Type B pancreatic cell (in vitro differentiated cells): ENCODE measurements at places on chromosomes 16 and 17. TPM values are rescaled to one million over a fixed set of nuclear protein-coding genes. Genes with fewer than 3 reads are reported as not detected.

The NRN1L gene
- 0.80 and 1.1 TPM in 2 replicates for total RNA-seq

The SRCAP gene
- total RNA-seq: 62.8 and 73.5 TPM in 2 replicates

The ZNF597 gene
- total RNA-seq: 1.4 and 2.2 TPM in 2 replicates

The ST6GALNAC2 gene
- 4.3 and 10.4 TPM in 2 replicates for total RNA-seq

The TMC5 gene
- 9.1 and 22.1 TPM in 2 replicates for total RNA-seq

The VWA3A gene
- 0.55 and 4.7 TPM in 2 replicates for total RNA-seq

The TRIM72 gene
- 0.02 TPM in 1 of 2 replicates, not detected in the other for total RNA-seq

The SEZ6L2 gene
- total RNA-seq: 19.3 and 19.4 TPM in 2 replicates

The GOT2 gene
- total RNA-seq: 89.7 and 104 TPM in 2 replicates

The RSPRY1 gene
- 36.3 and 49.9 TPM in 2 replicates for total RNA-seq

DNA sequence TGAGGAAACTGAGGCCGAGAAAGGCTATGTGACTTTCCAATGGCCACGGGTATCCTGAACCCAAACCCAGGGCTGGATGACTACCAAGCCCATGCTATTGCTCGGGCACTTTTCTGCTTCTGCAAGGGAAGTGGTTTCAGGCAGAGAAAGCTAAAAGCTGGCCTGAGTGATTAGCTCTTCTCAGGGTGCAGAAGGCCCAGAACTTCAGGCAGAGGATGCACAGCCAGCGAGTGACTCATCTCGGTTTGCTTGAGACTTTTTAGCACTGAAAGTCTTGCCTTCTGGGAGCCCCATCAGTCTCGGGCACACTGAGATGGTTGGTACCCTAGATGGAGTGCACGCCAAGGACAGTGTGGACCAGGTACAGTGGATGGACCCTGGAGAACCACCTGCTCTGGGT is 129.5 kb upstream of the SDK2 start:
- H3K27me3 ChIP-seq: peaks cover 28% of the 10 kb centered on the region
- no peak for DNase-seq
- H3K36me3 ChIP-seq: no peaks in the 10 kb centered on the region
- no peak overlapping the region for H3K4me3 ChIP-seq
- H3K4me1 ChIP-seq: peaks cover 15% of the 10 kb centered on the region
- H3K27ac ChIP-seq: no peak overlapping the region

- no peaks in the 10 kb centered on the region for H3K36me3 ChIP-seq
- no peak overlapping the region for H3K4me3 ChIP-seq
- no peaks in the 10 kb centered on the region for H3K27me3 ChIP-seq
Observed at GRCh38 chr16:56228476-56228875, 37.2 kb downstream of the GNAO1 start.

DNA sequence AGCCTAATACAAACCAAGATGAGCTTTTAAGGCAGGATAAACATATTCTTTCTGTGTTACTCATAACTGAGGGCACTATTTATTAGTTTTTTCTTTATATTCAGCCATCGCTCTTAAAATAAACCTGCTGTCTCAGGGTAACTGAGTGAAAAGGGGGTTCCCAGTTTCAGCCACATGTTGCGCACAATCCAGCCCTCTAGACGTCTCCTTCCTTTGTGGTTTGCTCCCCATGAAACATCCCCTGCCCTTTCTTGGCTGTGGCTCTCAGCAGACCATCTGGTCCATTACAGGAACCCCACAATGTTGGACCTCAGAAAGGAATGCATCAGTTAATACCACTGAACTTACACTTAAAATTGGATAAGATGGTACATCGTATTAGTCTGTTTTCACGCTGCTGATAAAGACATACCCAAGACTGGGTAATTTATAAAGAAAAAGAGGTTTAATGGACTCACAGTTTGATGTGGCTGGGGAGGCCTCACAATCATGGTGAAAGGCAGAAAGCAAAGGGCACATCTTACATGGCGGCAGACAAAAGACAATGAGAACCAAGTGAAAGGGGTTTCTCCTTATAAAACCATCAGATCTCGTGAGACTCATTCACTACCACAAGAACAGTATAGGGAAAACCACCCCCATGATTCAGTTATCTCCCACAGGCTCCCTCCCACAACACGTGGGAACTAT is 12.6 kb upstream of the IL21R start:
- H3K4me3 ChIP-seq: no peak overlapping the region
- H3K27me3 ChIP-seq: peaks cover 15% of the 10 kb centered on the region
- H3K36me3 ChIP-seq: no peaks in the 10 kb centered on the region
- H3K27ac ChIP-seq: no peak overlapping the region

- no peaks in the 10 kb centered on the region for H3K27me3 ChIP-seq
- no peaks in the 10 kb centered on the region for H3K4me1 ChIP-seq
- H3K36me3 ChIP-seq: peaks cover 23% of the 10 kb centered on the region
- no peak for DNase-seq
- H3K4me3 ChIP-seq: no peak overlapping the region
Observed at GRCh38 chr17:44864831-44865230, 17.1 kb downstream of the HIGD1B start.

- no peaks in the 10 kb centered on the region for H3K4me1 ChIP-seq
- DNase-seq: no peak
- no peak overlapping the region for H3K27ac ChIP-seq
- H3K27me3 ChIP-seq: no peaks in the 10 kb centered on the region
- H3K36me3 ChIP-seq: no peaks in the 10 kb centered on the region
Observed at GRCh38 chr17:69406941-69407340, 7.6 kb upstream of the MAP2K6 start.

DNA sequence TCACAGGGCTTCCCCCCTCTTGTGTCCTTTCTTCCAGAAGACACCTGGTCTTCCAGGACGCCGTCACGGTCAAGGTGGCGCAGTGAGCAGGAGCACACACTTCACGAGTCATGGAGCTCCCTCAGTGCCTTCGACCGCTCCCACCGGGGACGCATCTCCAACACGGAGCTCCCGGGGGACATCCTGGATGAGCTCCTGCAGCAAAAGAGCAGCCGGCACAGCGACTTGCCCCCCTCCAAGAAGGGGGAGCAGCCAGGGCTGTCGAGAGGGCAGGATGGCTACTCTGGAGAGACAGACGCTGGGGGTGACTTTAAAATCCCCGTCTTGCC is 199.6 kb downstream of the KATNIP start:
- no peaks in the 10 kb centered on the region for H3K27me3 ChIP-seq
- peaks cover 24% of the 10 kb centered on the region for H3K36me3 ChIP-seq
- DNase-seq: no peak
- H3K4me3 ChIP-seq: no peak overlapping the region

DNA sequence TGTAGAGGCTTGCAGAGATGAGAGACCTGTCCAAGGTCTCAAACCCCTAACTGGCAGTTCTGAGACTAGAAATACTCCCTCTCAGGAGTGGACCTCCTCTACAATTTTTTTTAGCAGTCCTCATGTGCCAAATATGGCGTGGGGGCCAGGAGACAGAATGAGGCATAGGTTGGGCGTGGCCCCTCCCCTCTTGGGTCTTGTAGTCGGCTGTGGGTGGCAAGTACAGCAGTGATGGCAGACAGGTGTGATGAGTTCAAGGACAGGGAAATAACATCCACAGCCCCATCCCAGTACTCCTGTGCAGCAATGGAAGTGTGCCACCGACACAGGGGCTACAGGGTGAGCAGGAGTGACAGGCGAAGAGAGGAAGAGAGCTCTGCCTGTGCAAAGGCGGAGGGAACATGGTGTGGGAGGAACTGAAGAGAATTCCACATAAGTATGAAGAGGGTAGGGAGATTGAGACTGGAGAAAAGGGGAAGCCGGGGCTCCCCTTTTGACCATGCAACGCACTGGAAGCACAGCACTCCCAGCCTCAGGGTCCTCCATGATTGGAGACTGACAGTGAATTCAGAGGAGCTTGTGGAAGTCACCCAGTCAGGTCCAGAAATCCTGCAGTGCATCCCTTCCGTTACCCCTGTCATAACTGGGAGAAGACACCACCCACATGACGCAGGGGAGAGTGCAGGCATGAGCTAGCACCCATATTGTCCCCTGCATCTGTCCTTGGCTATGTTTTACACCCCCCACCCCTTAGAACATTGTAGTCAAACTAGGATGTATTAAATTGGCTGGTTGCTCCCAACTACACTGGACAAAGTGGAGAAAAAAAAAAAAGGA is 14.8 kb upstream of the CETP start:
- no peaks in the 10 kb centered on the region for H3K27me3 ChIP-seq
- peaks cover 5% of the 10 kb centered on the region for H3K4me1 ChIP-seq
- no peak overlapping the region for H3K27ac ChIP-seq
- no peak for DNase-seq

GRCh38 chr16:23318639-23319038 is 16.5 kb downstream of the SCNN1B start:
- DNase-seq: no peak
- no peak overlapping the region for H3K27ac ChIP-seq
- no peaks in the 10 kb centered on the region for H3K27me3 ChIP-seq
- H3K36me3 ChIP-seq: no peaks in the 10 kb centered on the region

- no peak overlapping the region for H3K4me3 ChIP-seq
- H3K36me3 ChIP-seq: no peaks in the 10 kb centered on the region
- no peaks in the 10 kb centered on the region for H3K27me3 ChIP-seq
- H3K4me1 ChIP-seq: no peaks in the 10 kb centered on the region
- DNase-seq: no peak
Observed at GRCh38 chr17:18981642-18982424, 22.7 kb downstream of the FAM83G start.

- no peak for DNase-seq
- no peaks in the 10 kb centered on the region for H3K27me3 ChIP-seq
- H3K36me3 ChIP-seq: no peaks in the 10 kb centered on the region
- no peak overlapping the region for H3K27ac ChIP-seq
- H3K4me1 ChIP-seq: no peaks in the 10 kb centered on the region
Observed at GRCh38 chr16:2739625-2740430, 12.6 kb upstream of the SRRM2 start.

DNA sequence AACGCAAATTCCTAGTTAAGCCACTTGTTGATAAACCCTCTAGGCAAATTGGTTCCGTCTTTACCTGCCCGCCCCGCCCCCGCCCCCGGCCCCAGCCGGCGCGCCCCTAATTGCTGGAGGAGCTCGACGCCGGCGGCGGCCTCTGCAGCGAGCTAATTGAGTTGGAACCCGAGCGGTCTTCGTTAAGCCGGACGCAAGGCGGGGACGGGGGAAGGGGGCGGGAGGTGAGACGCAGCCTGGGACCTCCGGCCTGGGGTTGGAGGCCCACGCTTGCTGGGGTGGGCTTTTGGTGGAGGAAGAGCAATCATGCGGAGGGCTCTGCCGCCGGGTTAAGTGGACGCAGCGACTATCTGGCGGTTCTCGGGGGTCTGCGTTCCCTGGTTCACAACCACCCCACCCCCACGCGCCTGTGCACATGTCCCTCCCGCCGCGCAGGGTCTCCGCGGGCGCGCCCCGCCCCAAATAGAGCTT is 12.7 kb upstream of the FOXF1 start:
- no peak overlapping the region for H3K4me3 ChIP-seq
- H3K27ac ChIP-seq: no peak overlapping the region
- H3K36me3 ChIP-seq: no peaks in the 10 kb centered on the region
- H3K4me1 ChIP-seq: peaks cover 23% of the 10 kb centered on the region
- DNase-seq: no peak
- H3K27me3 ChIP-seq: peaks cover 94% of the 10 kb centered on the region

DNA sequence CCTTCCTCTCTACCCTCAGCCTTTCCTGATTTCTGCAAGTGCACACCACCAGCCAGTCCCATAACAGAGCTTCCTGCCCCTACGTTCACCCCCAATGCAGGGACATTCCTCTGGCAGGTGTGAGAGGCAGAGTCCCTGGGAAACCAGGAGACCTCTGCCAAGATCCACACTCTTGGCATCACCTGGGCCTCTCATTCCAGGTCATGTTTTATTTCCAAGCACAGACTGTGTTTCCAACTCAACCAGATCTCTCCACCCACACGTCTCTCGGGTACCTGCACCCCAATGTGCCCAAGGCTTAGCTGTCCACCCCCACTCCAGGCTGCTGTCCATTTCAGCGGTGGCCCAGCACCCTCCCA is 21.0 kb upstream of the PHB1 start:
- no peak overlapping the region for H3K4me3 ChIP-seq
- H3K27ac ChIP-seq: no peak overlapping the region
- H3K27me3 ChIP-seq: peaks cover 39% of the 10 kb centered on the region
- H3K4me1 ChIP-seq: peaks cover 44% of the 10 kb centered on the region
- no peaks in the 10 kb centered on the region for H3K36me3 ChIP-seq

DNA sequence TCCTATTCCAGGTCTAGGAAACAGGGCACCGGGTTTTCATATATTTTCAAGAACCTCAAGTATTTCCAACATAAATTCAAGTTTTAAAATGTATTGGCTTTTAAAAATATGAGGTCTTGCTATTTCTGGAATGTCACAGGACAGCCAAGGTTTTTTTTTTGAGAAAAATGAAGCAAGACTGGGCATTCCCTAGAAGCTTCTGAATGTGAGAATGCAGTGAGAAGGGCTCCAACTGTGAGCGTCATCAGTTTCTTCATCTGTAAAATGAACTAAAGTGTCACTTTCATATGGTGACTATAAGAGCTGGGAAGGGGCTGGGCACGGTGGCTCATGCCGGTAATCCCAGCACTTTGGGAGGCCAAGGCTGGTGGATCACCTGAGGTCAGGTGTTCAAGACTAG is 455.8 kb upstream of the MAF start:
- no peak for DNase-seq
- H3K27ac ChIP-seq: no peak overlapping the region
- no peak overlapping the region for H3K4me3 ChIP-seq
- H3K36me3 ChIP-seq: no peaks in the 10 kb centered on the region
- no peaks in the 10 kb centered on the region for H3K4me1 ChIP-seq

GRCh38 chr16:89437991-89438390 is 52.4 kb downstream of the ANKRD11 start:
- peaks cover 17% of the 10 kb centered on the region for H3K36me3 ChIP-seq
- peak overlapping the region; percentile 73 for H3K27ac ChIP-seq
- no peak for DNase-seq
- peaks cover 64% of the 10 kb centered on the region for H3K4me1 ChIP-seq
